ENCODE measurements at places on chromosomes 16 and 17. TPM values are rescaled to one million over a fixed set of nuclear protein-coding genes. Genes with fewer than 3 reads are reported as not detected.

DNA sequence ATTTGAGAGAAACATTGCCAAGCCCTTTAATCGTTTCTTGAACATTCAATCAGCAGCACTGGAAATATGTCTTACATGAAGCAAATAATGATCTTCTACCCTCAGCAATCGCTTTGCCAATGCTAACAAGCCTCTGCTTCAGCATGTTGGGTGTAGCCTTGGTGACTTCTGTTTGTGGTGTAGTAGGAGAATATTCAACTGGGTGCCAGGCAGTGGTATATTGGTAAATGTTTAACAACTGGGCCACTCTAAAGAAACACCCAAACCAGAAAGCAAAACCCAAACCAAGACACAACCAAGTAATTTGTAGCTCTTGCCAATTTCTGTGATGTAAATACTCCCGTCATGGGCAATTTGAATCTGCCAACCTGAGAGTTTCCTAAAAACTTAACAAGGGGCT, 9.7 kb downstream of the CDH13 start:
- no peak for DNase-seq

DNA sequence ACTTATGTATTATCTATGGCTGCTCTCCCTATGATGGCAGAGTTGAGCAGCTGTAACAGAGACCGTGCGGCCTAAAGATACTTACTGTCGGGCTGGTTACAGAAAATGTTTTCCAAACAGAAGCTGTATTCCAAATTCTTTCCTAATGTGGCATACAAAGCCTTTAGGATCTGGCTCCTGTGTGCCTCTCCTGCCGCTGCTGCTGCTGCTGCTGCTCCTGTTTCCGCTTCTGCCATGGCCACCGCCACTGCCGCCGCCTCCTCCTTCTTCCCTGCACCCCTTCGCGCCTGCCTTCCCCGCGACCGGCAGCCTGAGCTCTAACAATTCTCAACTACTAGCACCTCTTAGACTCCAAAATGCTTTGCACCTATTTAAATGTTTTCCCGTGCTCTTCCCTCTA, 263.9 kb upstream of the TBX2 start:
- DNase-seq, result no peak

DNA sequence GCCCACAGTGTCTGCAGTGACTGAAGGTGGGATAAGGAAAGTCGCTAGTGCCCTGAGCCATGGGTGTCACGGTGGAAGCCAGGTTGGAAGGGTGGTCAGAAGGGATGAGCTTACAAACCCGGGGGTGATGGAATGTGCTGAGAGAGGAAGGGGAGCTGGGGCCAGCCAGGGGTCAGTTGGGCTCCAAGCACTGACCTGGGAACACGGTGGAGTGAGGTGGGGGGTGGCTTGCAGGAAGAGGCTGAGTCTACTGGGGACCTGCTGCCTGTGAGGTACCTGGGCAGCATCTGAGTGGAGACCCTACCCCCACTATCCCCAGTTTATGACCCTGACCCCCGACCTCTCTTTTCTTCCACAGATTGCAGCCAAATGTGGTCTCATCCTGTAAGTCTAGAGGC, 3.1 kb downstream of the TMEM92 start:
- no peak for DNase-seq

- DNase-seq, result no peak
These were observed 61.3 kb downstream of the NKD1 start for GRCh38 chr16:50609471-50609870.

XAF1 gene
- 33.0 TPM for total RNA-seq

- DNase-seq, result no peak
These were observed 171.0 kb downstream of the XYLT1 start for GRCh38 chr16:17299790-17300189.

DNA sequence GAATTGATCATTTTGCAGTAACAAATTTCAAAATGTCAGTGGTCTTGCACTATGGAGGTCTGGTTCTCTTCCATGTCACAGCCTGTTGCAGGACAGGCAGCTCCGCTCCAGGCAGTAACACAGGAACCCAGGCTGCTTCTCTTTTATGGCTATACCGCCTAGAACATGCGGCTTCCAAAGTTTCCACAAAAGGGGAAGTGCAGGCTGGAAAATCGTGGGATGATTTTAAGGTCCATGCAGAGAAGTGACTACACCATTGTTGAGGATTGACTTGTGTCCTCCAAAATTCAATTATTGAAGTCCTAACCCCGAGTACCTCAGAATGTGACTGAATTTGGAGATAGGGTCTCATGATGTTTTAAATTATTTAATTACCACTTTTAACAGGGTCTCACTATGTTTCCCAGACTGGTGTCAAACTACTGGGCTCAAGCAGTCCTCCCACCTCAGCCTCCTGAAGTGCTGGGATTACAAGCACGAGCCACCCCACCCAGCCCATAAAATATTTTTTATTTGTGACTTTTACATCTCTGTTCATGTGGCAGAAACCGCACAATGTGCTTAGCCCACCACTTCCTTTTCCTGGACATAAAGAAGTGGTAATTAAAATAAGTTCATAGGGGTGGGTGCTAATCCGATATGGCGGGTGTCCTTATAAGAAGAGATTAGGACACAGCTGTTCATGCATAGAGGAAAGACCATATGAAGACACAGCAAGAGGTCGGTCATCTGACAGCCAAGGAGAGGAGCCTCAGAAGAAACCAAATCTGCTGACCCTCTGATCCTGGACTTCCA, 279.2 kb upstream of the RPL38 start:
- no peak for DNase-seq

KCNJ18 gene
- 0.35 TPM for total RNA-seq

GRCh38 chr17:61310590-61310989, 89.1 kb upstream of the TBX2 start:
- no peak for DNase-seq

DLX3 gene
- total RNA-seq, result not detected

ZNF23 gene
- total RNA-seq, result 10.0 TPM

ITGA2B gene
- total RNA-seq, result 0.21 TPM

CRAMP1 gene
- 3.1 TPM for total RNA-seq

- DNase-seq, result no peak
These were observed 759 bp upstream of the PAM16 start for GRCh38 chr16:4351880-4352279.

CES5A gene
- not detected for total RNA-seq

DNA sequence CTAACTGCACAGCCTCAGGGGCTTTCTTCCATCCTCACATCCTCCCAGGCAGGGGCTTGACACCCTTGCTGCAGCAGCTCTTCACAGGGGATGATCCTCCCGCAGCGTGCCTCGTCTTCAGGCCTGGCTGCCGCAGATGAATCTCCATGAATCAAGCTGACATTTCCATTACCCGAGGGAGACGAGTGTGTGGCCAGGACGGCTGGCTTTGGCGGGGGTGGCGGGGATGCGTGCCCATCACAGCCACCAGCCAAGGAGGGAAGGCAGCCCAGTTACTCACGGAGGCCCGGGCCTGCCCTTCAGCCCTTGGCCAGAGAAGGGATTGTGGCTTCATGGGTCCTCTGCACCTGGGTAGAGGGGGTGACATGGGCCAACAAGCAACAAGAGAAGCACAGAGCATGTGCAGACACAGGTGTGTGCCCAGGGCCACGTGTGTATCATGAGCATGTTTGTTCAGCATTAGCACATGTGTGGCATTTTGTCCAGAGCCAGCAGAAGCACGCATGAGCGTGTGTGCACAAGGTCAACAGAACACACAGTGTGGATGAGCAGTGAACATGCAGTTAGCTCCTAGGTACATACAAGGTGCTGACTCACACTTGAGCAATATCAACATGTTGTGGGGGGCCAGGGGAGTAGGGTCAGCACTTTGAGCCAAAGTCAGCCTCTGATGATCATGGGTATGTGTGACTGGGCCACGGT, 236.4 kb downstream of the KATNIP start:
- no peak for DNase-seq

CDRT15L2 gene
- total RNA-seq, result not detected

GRCh38 chr16:2963074-2963722, 877 bp upstream of the KREMEN2 start:
- no peak for DNase-seq

TBC1D3 gene
- total RNA-seq, result not detected

KATNIP gene
- 8.4 TPM for total RNA-seq

VTN gene
- total RNA-seq, result not detected

TOX3 gene
- 0.31 TPM for total RNA-seq

GRCh38 chr16:86497551-86498021, 12.7 kb upstream of the FOXF1 start:
- DNase-seq, result no peak

MYOCD gene
- 4.9 TPM for total RNA-seq

GRCh38 chr16:24257958-24258357, 1.8 kb downstream of the CACNG3 start:
- DNase-seq, result no peak

UQCRC2 gene
- 162 TPM for total RNA-seq

DNA sequence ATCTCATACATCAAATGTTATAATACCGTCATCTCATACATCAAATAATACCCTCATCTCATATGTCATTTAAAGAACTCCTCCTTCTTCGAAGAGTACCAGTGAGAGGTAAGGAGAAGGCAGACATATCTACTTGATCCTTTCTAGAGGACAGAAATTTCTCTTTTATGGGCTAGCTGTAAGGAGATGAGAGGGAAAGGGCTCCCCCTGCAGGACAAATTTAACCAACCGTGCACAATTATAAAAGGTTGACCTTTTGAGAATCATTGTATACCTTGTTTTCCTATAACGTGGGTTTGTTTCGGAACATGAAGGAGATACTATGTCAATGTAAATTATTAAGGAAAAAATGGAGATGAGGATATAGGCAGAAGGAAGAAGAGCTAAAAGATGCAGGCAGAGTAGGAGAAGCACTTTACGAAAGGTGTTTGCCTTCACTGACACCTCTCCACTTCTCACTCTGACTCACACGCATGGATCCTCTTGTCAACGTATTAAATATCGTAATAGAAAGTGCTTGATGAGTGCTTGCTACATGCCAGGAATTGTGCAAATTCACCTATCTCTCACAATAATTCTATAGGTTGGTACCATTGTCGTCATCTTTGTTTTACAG, 465.9 kb upstream of the ERCC4 start:
- peak; percentile 10 for DNase-seq

DNA sequence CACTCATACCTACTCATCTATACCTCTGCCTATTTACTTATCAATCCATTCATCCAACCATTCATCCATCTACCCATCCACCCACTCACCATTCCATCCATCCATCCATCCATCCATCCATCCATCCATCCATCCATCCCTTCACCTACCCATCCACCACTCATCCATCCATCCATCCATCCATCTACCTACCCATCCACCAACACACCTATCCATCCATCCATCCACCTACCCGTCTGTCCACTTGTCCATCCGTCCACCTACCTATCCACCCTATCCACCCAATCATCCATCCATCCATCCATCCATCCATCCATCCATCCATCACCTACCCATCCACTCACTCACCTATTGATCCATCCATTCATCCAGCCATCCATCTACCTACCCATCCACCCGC, 235.7 kb downstream of the GSG1L start:
- no peak for DNase-seq

DNA sequence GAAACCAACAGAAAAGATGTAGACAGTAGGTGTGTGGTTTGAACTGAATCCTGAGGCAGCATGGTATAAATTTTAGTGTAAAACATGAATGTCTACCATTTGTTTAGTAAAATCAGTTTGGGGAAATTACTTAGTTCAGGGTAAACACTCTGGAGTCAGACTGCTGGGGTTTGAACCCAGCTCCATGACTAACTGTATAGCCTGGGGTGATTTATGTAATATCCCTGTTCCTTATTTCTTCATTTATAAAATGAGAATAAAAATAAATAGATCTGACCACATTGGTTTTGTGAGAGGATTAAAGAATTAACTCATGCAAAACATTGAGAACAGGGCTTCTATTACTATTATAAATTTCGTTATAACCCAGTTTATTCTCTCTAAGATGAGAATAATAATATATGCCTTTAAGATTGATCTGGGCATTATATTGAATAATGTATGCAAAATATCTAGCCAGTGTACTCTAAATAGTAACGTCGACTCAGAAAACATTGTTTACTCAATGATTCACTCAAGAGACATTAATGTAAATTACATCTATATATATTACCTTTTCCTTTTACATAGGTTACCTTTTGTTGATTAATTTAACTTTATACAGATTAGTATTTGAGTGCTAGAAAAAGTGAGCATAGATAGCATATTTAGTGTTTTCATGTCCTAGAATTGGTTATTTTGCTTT, 120.6 kb upstream of the KCNJ16 start:
- DNase-seq, result peak; percentile 14

DNA sequence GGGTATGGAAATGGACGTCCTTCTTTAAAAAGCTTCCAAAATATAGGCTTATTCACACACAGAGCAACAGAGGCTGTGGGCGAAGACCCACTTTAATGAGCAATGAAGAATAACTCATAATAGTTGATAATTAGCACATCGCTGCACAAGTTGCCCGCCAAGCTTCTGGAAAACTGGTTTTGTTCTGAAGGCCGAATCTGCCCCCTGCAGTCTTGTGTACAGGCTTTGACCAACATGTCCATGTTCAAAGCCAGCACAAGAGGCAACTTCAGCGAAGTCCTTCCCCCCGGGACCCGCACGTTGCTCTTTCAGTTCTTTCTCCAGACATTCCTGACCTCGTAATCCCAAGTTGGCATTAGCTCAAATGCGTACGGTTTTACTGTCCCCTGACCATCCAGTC, 73.3 kb downstream of the IRX5 start:
- no peak for DNase-seq

GRCh38 chr16:11051879-11052808, 107.8 kb downstream of the CLEC16A start:
- no peak for DNase-seq

DNA sequence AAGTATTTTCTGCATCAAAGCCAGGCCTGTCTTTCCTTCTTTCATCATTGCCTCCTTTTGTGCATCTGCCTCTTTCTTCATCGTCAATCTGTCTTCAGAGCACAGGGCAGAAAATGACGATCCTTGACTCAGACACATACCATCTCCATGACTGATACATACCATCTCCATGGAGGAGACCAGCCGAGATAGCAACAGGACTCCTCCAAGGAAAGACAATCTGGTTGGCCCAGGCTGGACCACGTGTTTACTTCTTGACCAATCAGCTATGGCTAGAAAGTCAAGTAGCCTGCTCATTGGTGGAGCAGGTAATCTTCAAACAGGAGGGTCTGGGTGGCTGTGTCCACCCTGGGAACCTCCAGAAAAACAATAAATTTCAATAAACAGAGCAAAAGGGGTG, 164.6 kb downstream of the CPPED1 start:
- peak; percentile 13 for DNase-seq
